ENCODE measurements at places on chromosomes 4 and X.

DNA sequence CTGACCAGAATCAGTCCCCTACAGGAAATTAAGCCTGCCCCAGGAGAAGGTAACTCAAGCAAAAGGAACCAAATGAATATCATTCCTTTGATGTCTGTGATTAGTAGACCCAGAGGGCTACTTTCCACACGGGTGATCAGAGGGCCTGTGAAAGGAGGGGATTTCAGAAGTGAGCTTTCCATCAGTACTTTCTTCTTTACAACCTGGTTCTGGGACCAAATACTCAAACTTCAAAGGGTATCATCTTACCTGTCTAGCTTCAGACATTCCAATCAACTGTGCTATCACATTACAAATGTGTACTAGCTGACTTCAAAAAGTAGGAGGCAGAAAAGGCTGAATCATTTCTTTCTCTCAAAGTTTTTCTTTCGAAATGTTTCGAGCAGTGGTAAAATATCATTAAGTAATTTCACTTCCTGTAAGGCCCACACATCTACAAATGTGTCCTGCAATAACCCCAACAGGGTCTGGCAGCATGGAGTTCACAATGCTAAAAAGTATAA is 23.9 kb downstream of the ACSL4 start:
- DNase-seq = no peak

DNA sequence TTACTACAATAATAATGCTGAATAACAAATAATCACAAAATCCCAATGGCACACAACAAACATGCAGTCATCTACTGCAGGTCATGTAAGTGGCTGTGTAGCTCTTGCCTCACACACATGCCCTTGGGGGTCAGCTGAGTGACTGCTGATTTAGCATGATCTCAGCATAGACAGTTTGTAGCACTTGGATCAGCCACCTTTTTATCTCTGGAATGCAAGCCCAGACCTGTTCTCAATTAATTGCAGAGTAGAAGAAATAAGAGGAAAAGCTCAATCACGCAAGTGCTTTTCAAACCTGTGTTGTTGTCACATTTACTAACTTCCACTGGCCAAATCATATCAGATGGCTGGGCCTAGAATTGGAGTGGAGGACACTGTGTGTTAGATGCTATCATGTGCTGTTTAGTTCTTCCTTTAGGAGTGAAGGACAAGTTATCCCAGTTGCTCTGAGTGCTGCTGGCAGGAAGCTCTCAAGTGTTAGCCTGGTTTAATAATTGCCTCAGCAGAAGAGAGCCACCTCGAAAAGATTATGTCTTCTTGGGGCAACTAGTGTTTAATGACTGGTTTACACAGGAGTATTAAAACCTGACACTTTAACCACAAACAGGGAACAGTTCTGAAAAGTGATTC is 128.3 kb upstream of the EPHA5 start:
- DNase-seq = no peak

DNA sequence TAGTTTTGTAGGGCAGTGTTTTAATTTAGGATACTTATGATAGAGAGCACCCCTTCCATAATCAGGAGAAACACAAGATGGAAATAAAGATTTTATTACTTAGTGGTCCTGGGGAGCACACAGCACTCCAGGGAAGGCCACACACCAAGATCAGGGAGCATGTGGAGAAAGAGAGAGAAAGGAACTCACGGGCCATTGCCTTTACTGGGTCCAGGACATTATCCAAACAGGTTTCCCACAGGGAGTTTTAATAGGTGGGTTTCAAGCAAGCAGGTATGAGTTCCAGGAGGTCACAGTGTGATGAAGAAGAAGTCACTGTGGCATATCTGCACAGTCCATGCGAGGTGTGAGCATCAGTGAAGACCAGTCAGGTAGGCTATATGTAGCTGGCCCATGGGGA is 46.8 kb downstream of the NFKB1 start:
- DNase-seq = no peak

- DNase-seq = no peak
Observed at GRCh38 chr4:51868449-51868847, 25.5 kb downstream of the DCUN1D4 start.

DNA sequence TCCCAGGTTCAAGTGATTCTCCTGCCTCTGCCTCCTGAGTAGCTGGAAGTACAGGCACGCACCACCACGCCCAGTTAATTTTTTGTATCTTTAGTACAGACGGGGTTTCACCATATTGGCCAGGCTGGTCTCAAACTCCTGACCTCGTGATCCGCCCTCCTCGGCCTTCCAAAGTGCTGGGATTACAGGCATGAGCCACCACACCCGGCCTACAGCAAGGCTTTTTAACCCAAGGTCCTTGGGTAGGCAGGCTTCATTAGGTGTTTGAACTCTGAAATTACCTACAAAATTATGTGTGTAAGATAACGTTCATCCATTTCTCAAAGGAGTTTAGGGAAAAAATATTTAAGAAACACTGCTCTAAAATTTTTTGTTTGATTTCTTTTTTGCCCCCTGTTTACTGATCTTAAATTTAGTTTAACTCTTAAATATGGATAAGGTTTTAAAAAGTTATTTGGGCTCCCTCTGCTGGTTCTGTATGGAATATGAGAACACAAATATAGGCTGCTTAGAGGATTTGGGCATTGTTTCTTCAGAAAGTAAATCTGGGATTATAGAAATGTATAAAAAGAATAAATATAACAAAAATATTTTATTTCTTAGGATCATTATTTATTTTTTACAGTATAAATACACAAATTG is 92.8 kb downstream of the CBR4 start:
- no peak for DNase-seq

DNA sequence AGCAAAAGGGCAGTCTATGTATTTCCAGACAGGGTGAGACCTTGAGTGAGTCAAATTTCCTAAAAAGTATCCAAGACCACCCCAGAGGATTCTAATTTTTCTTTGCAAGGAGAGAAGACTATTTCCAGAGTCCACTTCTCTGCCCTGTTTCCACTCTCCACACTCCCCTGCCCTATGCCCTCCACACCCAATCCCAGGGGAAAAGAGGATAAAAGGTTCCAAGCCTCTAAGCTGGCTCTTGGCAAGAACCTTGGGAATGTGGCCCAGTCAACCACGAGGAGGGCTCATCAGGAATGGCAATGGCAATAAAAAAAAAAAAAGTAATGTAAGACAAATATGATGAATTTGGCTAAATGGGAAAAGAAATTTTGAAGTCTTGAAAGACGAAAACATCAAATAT is 65.9 kb downstream of the SRPX start:
- no peak for DNase-seq

Measured in D341Med (cell line).